NCI-H1417 (cell line): ENCODE measurements at places on chromosomes 11 and 22.

DNA sequence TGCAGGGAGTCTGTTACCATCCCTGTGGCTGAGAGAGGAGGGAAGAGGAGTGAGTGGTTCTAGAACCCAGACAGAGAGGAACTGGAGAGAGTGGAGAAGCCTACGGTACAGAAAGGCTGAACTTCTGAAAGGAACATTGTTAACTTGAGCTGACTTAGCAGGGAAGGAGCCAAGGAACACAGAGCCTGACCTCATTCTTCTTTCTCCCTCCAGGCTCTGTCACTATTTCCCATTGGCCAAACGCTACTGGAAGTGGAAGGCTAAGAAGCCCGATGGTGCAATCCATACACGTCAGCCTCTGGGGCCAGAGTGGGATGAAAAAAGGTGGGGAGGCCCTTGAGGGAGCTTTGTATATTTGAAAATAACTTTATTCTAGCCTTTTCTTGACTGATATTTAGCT is 16.5 kb upstream of the WT1 start:
- no peak for DNase-seq

DNA sequence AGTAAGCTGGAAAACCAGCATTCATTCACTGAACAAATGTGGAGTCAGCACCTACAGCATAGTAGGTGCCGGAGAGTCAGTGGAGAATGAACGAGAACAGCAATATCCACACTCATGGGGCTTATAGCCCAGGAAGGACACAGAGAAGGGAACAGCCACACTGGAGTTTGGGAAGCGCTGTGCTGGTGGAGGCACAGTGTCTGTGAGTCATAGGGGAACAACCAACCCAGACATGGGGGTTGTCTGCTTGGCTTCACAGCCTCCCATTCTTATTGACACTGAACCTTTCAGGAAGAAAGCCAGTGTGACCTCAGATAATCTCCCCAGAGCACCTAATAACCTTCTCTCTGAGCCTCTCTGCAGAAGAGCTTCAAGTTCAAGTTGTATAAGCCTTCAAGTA is 56.6 kb upstream of the UBASH3B start:
- DNase-seq: no peak

GRCh38 chr11:47331454-47332302 is 20.8 kb downstream of the MYBPC3 start:
- no peak for DNase-seq

DNA sequence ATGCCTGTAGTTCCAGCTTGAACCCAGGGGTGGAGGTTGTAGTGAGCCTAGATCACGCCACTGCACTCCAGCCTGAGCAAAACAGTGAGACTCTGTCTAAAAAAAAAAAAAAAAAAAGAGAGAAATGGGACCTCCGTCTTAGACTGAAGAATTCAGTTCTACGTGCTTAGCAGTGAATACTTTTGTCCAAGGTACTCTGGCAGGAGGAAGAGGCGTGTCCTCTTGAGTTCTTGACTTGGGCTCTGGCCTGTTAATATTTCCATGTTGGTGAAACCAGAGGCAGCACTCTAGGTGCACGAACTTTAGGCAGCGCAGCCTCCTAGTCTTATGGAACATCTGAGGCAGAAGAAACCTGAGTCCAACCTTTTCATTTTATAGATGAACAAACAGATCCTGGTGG is 2.4 kb downstream of the HMBS start:
- DNase-seq: no peak

DNA sequence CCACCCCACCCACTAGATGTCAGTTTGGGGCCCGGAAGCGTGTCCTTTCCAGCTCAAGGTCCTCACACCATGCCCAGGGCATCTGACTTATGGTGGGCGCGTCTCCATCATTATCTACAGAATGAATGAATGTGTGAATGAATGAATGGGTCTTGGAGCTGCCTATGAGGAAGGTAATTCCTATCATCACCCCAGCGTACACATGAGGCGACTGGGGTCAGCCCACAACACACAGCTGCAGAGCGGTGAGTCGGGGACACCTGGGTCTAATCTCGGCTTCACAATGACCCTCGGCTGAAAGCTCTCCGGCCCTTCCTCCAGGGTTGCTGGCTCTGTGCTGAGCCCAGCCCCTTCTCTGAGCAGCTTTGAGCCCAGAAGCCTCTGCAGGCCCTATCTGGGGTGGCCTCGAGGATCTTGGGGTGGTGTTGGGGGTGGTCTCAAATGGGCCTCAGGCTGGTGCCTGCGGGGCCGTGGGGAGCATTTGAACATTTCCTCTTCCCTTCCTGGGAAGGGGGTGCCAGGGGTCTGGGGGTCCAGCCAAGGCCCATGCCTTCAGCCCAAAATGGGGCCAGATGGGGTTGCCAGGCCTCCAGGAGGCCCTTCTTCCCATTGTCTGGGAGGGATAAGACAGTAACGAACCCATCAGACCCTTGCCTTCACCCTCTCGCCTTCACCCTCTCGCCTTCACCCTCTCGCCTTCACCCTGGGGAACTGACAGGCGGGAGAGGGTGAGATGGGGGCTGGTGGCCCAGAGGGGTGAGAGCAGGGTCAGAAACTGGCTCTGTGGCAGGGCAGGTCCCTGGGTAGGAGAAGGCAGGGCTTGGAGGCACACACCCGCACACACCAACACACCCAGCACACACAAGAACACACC is 82.4 kb downstream of the MYEOV start:
- no peak for DNase-seq

DNA sequence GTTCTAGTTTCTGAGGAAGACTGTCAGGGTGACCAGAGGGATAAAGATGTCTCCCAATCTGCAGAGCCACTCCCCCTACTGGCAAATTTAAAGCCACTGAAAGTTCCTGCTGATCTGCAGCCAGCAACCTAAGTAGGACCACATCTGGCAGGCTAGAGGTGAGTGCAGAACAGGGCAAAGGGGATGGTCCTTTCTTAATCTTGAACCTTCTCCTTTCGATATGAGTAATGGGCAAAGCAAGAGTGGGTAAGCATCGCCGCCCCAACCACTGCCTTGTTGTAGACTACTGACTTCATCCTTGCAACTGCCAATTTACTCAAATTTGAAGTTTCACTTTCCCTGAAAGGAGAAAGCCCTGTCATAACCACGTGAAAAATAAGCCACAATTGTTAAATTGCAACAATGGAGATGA is 30.7 kb downstream of the SCUBE2 start:
- no peak for DNase-seq
